T-helper 2 cell treated with Interferon-gamma antibody and Interleukin-4, amounts not matched to agents 100 ng/mL and 5 ng/mL, for 36 hours (primary cell): ENCODE measurements at places on chromosomes 12 and 14. TPM values are rescaled to one million over a fixed set of nuclear protein-coding genes. Genes with fewer than 3 reads are reported as not detected.

ISCU gene
- total RNA-seq, result 44.1 and 45.1 TPM in 2 replicates

TMEM119 gene
- 0.30 and 0.41 TPM in 2 replicates for total RNA-seq

DEGS2 gene
- 0.14 TPM in 1 of 2 replicates, not detected in the other for total RNA-seq

COX6A1 gene
- 280 and 287 TPM in 2 replicates for total RNA-seq

GZMH gene
- 2.0 and 2.7 TPM in 2 replicates for total RNA-seq

SMCO2 gene
- total RNA-seq, result 0.45 and 0.84 TPM in 2 replicates

IFNG-AS1 gene
- total RNA-seq, result not detected in 2 replicates
